ENCODE measurements at places on chromosomes 1 and 21.
A peak's percentile ranks its signal among the peaks of the same experiment; 100 is the strongest.

GRCh38 chr1:20479840-20480239 lies 6.2 kb downstream of the CAMK2N1 start:
- DNase-seq = no peak

- peak; percentile 83 for DNase-seq
These were observed 6.8 kb downstream of the SMIM12 start for GRCh38 chr1:34852677-34853217.

DNA sequence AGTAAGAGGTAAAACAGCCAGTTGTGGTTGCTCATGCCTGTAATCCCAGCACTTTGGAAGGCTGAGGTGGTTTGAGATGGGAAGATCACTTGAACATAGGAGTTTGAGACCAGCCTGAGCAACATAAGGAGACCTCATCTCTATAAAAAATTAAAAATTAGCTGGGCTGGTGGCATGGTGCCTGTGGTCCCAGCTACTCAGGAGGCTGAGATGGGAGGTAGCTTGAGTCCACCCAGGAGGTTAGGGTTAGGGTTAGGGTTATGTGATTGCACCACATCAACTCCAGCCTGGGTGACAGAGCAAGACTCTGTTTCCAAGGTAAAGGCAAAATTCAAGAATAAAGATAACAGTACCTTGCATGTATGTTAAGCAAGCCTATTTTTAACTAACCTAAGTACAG lies 3.5 kb downstream of the SAMSN1 start:
- DNase-seq = no peak

DNA sequence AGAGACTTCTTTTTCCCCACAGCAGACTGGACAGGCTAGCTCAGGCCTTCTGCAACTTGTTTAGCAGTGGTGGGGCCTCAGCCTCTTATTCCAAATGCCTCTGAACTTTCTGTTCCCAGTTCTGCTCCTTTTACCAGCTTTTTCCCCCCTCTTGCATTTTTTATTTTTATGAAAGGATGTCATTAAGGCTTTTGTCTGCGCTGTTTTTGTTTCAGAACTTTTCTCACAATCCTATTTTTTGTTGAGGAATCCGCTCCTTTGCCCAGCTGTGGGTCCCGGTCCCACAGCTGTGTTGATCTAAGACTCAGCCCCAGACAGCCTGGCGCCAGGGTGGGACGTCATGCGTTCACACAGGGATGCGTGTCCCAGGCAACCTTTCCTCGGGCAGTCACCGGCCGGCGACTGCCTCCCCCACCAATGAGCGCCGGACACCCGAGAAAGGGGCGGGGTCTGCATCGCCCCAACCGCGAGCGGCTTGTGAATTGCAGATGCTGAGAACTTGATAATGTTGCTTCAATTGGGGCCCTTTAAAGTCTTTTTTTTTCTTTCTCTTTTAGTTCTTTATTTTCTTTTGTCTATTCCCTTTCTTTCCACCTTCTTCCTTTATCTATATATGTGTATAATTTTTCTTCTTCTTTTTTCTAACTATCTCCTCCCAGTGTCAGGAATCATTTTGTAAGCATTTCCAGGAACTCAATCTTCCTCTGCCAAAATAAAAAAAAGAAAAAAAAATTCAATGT lies 3.0 kb upstream of the ID3 start:
- DNase-seq = peak; percentile 41

DNA sequence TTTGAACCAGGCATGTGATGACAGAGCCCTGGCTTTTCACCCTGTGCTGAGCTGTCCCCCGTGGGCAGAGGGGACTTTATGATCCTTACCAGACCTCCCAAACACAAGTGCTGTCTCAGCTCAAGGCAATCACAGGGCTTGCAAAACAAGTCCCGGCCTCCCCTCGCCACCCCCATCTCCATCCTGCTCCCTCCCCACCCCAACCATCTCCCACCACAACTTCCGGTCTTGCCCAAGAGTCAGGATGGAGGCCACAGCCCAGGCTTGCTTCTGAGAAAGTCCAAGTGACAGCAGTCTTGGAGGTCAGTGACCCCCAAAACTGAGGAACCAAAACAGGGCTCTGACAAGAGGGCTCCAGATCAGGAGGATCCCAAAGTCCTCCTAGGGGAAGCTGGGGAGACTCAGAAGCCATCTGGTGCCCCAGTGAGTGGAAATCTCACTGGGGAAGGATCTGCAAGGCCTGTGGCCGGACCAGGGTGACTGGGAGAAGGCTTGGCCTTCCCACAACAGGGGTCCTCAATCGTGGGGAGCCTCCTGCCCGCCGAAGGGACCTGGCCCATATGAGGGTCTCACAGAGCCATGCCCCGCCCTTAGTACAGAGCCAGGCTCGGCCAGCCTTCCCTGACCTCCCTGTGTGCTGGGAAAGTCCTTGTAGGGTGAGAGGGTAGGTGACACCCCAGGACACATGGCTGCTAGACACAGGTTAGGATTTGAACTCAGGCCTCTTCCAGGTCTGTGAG lies 4.5 kb upstream of the SDC3 start:
- no peak for DNase-seq

- no peak for DNase-seq
These were observed 422.9 kb downstream of the SETD4 start for GRCh38 chr21:35637431-35637830.

DNA sequence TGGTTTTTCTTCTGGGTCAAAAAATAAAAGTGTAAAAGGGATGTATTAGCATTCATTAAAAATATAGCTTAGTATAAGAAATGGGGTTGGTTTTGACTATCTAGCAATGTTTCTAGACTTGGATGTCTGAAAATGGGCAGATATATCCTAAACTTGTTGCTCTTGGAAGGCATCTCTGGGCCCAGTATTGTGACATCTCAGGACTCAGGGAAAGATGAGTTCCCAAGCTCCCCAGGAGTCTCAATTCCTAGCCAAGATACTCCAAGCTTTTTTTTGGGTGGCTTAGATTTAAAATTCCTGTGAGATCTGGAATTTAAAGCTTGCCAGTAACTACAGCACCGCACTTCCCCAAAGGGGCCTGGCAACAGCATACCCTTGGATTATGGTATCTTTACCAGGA lies 11.5 kb upstream of the HSD17B7 start:
- DNase-seq = no peak

Measured in effector CD8-positive, alpha-beta T cell (primary cell).